ENCODE measurements at places on chromosomes 5 and 9.

DNA sequence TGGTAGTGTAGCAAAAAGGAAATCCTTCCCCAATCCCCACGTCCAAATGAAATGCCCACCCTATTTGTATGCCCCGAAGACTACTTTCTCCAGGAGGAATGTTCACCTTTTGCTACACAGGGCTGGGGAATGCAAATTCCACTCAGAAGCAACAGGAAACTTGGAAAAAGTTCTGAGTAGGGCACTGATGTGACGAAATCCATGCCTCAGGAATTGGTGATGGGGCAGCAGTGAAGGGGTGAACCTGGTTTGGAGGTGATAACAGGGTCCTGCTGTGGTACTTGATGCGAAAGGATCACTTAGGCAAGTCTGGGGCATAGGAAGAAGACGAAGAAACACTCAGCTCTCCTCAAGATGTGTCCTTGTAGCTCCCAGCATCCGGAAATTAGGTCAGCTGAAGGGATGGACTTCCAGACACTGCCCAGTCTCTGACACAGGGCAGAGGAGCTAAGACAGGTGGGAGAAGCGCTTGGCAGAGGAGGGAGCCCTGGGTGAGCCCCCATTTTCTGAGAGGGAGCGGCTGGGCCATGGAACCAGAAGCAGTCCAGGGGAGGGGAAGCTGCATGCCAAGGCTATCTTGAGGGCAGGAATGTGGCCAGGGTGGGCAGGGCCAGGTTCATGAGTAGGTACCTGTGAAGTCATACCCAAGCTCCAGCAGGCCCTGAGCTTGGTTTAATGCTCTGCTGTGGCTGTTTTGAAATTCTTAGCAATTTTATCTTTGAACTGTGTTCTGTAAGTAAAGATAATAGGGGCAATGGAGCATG lies 22.2 kb upstream of the MVB12B start:
- DNase-seq = no peak

- DNase-seq = no peak
Measured at GRCh38 chr9:108746864-108747263, 108.9 kb downstream of the ACTL7B start.

DNA sequence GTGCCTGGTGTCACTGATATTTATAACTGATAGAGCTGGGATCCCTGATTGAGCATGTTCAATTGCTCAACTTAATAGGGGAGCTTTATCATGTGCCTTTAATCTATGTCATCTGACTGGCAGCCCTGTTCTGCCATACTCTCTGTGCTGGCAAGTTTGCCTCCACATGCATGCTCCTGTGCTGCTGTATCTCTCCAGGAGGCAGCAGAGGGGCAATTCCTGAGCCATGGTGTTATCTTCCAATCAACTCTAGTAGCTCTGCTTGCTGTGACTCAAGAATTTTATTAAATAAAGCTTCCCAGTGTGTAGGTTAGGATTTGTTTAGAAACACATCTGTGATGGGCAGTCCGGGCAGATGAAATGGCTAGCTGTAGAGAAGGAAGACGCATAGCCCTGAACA lies 642.0 kb downstream of the KIF4B start:
- no peak for DNase-seq

DNA sequence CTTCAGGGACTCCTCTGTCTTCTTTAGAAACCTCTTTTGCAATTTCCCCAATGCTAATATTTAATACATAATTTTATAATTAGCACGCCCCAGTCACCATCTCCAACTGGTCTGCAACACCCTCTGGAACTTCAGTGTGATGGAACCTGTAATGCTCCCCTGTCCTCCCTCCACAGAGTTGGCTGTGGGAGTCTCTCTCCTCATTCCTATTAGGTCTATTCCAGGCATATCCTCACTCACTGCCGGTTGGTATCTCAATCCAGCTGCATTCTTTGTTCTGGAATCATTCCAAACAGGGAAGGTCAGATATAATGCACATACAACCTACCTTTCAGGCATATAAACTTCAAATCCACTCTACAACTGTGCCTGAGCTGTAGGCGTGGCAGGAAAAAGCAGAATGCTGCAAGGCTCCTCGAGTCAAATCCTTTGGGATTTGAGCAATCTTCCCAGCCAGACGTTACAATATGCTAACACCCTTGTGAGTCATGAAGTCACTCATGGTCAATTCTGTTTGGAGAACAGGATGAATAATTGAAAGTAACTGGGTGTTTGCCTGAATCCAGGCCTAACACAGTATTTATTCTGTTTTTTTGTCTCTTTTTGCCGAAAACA lies 293.8 kb downstream of the CWC27 start:
- DNase-seq = no peak

- DNase-seq = no peak
Measured at GRCh38 chr5:6383376-6383775, 5.0 kb upstream of the MED10 start.

DNA sequence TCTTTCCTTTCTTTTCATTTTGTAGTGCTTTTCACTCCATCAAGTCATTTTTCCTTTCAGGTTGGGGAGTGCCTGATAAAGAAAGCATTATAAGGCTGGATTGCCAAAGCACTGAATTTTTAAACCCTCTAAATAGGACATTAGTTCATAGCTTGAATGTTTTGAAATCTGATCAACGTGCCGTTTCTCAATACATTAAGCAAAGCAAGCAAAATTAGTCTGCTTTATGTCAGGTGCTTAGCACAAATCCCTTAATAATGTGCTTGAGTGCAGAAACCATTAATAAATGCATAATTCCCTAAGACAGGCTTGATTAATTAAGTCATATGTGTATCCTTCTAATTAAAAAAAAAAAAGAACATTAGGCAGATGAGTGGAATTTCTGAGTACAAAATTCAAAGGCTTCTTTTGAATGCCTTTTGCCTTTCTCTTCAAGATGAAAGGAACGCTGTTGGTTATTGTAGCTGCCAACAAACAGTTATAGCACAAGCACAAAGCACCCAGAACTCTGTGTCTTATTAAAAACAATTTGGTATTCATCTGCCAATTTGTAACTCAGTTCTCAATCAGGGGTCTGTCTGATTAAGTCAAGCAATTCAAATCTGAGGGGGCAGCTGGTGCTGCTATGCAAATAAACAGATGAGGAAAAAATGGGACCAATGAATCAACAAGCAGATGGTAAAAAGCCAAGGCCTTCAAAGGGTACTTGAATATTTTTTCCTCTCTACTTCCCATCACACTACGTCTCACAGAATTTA lies 233.7 kb downstream of the TLE1 start:
- no peak for DNase-seq

- no peak for DNase-seq
Measured at GRCh38 chr5:38265546-38266179, 7.3 kb downstream of the EGFLAM start.

DNA sequence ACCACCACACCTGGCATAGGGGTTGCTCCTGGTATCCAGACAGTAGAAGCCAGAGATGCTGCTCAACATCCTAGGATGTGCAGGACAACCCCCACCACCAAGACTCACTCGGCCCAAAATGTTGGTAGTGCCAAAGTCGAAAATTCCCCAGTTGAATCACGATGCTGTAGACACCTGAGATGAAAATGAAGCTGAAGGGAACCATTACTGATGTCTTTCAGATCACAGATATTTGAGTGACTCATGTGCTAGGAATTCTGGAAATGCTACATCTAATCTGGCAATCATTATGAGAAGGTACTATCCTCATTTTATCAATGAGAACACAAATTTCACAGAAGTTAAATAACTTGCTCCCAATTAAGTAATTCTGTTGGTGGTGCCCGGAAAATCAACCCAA lies 21.0 kb upstream of the UBE2QL1 start:
- DNase-seq = no peak

- no peak for DNase-seq
Measured at GRCh38 chr5:60346393-60346792, 353.6 kb downstream of the DEPDC1B start.

GRCh38 chr5:10932426-10932825 lies 171.4 kb upstream of the DAP start:
- DNase-seq = no peak

DNA sequence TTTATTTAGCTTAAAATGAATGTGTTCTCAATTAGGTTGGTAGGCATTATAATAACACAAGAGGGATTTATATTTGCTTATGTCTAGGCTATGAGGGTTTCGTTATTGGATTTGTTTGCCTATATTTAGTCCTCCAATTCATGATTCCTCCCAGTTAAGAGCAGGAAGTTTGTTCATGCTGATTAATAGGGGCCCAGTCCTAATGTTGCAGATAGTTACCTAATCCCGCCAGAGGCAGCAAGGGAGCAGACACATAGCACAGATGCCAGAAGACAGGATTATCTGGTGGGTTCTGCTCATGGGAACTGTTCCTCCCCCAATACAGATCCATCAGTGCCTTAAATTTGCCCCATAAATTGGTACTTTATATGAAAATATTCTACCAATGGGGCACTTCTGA lies 100.8 kb upstream of the TLE4 start:
- no peak for DNase-seq

GRCh38 chr5:159440968-159441367 lies 110.7 kb upstream of the IL12B start:
- no peak for DNase-seq

DNA sequence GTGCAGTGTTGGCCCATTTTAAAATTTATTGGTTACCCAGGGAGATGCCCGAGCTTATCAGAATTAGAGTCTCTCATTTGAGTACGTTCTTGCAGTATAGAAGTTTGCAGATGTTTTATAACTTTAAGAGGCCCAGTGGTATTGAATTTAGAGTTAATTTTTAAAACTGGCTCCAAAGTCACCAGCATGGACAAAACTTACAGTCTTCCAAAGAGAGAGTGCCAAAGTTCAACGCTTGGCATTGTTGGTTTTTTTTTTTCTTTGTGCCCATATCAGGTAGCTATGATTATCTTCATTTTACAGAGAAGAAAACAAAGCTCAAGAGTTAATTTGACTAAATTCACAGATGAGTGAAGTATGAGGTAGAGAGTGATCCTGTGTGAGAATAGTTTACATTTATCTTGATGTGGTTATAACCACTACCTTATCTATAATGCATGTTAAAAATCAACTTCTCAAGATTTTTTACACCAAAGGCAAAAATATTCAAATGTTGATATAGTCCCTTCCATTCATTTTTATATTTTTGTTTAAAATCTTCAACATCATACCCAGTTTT lies 273.7 kb upstream of the DMRT1 start:
- DNase-seq = no peak

GRCh38 chr9:11352612-11353011 lies 739.8 kb upstream of the PTPRD start:
- no peak for DNase-seq

DNA sequence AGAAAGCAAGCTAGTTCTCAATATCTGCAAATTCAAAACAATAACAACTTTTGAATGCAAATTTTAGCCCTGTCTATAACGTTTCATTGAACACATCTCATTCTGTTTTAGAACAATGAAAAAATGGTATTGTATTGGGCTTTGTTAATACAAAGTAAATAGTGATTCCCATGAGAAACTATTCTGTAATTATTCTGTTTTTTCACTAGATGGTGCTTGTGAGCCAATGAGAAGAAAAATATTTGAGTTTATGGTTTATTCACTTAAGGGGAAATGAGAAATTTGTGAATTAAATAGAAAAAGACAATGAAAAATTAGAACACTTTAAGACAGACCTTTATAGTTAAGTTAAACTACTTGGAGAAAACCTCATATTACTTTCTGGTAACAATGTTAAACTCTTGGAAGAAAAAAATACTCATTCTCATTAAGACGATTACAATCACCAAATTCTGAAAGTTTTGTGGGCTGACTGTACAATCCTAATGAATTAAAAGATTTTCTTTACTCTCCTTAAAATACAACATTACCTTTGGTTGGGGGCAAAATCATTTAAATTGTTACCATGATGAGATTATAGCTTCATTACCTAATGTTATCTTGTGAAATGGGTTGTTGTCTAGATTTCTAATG lies 127.0 kb downstream of the NNT start:
- DNase-seq = no peak

DNA sequence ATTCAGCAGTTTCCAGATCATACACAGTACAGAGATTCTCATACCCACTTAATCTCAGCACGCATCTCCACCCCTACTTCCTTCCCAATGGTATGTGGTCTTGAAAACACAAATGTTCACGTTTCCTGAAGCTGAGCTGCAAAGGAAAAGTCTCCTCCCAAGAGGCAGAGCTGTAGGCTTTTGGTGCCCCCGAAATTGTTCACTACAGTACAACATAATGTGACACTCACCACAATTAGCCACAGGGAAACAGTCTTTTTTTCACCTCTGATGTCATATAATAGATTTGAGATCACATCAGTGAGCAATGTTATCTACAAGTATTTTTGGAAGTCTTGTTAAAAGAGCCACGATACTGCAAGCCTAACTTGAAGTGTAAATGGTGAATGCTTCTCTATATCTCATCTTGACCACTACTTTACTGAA lies 40.2 kb downstream of the NFIB start:
- no peak for DNase-seq

GRCh38 chr5:35309365-35310130 lies 79.3 kb upstream of the PRLR start:
- DNase-seq = no peak

DNA sequence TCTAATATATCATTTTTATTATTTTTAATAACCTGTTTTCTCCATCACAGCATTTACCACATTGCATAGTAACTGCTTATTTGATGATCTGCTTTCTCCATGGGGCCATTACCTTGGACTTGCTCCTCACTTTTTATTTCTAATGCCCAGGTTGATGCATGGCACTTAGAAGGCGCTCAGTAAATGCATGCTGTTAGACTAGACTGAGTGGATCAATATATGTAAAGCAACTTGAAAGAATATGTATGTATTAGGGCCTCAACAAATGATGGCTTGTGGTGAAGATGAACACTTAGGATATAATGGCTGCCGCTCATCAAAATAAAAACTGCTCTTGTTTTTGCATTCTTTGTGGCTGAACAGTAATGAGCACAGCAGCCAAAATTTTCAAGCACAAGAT lies 5.8 kb downstream of the DAPK1 start:
- DNase-seq = no peak

DNA sequence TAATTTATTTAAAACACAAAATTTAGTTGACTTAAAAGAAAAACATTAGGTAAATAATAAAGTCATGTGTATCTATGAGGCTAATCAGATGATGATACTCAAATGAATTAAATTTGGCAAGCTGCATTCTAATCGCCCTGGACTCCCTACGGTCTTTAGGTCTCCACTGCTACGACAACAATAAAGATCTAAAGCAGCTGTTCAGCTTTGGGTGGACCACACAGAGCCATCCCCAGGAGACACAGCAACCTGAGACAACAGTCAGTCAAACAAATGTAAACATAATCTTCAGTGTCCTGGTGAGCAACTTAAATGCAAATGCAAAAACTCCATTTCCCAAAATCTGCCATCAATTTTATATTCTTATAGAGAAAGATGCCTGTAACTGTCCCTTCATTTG lies 65.5 kb downstream of the MCTP1 start:
- DNase-seq = no peak

DNA sequence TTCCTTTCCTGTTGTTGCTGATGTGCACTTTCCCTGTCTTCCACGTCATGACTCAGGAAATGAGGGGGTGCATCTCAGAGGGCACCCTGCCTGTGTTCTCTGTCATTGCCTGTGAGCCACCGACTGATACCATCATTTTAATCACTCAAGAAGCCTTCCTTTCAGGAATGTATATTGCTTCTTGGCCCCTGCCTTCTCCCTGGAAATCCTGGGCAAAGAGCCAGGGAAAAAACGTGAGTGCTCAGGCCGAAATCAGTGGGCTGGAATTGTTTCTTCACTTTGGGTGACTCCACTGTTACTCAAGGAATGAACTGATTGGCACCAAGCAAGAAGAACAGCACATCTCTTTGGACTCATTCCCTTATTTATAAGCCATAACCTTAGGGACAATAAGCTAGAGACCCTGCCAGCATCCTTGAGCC lies 126.1 kb downstream of the SNX18 start:
- DNase-seq = no peak
